Central memory CD8-positive, alpha-beta T cell (primary cell): ENCODE measurements at places on chromosomes 5 and 9.
A peak's percentile ranks its signal among the peaks of the same experiment; 100 is the strongest.

DNA sequence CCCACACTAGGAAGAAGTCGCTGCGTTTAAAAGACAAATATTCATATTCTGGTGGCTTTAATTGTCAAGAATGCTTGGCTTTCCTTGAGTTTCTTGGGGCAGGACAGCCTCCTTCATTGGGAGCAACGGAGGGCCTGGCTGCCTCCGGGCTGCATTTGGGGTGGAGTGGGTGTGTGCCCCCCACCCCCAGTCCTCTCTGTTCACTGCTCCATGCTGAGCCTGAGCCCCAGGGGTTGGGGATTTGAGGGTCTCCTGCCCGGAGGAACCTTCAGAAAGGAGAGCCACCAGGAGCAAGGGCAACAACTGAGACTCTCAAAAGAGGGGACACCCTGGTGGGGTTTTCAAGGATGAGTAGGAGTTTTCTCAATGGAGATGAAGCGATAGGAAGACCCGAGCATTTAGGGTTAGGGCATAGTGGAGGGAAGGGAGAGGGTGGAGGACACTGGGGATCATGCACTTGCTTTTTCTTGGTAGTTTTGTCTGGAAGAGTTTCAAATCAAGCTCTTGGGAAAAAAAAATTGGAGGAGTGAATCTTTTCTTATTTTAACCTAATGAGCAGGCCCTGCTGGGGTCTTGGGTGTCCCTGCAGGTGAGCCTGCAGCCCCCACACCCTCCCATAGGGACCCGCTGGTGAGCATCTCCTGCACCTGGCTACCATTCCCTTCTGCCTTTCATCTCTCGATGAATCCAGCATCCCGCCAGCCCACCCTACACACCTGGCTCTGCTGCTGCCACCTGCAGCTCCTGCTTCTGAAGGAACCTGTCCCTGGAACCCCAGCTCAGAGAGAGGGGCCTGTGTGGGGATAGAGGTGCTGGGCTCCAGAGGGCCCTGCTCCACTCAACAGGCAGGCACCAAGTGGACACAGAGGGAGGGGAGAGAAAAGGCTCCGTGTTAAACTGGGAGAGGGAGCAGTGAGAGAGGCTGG lies 4.1 kb downstream of the SLC6A19 start:
- no peaks in the 10 kb centered on the region for H3K4me1 ChIP-seq
- peaks cover 23% of the 10 kb centered on the region for H3K27me3 ChIP-seq
- no peak overlapping the region for H3K27ac ChIP-seq
- no peaks in the 10 kb centered on the region for H3K36me3 ChIP-seq
- H3K4me3 ChIP-seq: no peak overlapping the region

DNA sequence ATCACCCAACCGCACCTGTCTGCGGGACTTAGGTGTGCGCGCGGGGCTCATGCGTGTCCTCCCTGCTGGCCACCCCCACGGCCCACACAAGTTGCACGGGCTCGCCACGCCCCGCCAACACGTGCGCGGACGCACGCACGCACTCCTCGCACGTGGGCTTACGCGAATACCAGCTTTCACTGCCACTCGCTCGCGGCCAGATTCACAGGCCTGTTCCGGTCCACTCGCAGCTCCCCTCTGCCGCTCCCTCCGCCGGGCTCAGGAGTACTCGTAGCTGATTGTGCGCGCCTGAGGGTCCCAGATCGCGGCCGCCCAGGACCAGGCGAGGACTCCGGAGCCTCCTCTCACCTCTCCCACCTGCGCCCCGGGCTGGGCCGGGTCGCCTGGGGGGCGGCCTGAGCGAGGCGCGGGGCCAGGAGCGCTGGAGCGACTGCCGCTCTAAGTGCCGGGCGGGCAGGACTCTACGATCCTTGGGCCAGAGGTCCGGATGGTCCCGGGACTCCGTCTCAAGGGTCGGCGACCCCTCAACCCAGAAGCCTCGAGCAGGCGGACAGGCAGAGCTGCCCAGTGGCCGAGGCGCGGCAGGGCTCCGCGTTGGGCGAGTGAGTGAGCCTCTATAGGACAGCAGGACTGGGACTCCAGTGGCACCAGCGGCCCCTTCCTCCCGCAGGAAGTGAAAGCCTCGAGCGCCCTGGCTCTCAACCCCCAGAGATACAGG lies 3.4 kb downstream of the PCDHGC5 start:
- H3K27ac ChIP-seq: no peak overlapping the region
- H3K27me3 ChIP-seq: peaks cover 91% of the 10 kb centered on the region
- H3K36me3 ChIP-seq: peaks cover 2% of the 10 kb centered on the region

DNA sequence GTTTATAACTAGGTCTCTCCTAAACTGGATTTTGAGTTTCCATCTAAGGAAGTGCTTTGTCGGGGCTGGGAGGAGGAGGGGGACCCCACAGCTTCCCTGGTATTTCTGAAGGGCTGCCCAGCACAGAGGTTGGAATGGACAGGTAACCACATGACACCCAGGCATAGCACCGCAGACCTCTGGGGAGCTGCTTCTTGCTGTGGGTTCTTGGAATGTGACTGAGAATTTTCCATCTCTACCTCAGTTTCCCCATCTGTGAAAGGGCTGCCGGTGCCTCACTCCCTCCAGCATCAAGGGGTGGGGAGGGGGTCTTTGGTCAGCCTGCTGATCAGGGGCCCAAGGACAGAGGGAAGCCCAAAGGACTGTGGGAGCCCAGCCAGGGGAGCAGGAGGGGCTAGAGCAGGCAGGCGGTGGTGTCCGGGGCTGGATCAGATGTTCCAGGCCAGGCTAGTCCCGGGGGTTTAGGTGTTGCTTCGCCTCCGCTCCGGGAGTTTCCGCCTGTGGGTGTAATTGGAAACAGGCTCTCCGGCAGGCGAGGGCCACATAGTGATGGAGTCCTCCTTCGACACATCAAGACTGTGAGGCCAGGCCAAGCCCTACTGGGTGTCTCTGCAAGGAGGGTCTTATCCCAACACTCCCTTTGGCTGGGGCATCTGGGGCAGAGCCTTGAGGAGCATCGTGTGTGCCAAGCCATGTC lies 3.3 kb downstream of the OLFML2A start:
- H3K4me3 ChIP-seq: no peak overlapping the region
- no peak overlapping the region for H3K27ac ChIP-seq
- peaks cover 14% of the 10 kb centered on the region for H3K27me3 ChIP-seq
- peak; percentile 11 for DNase-seq

DNA sequence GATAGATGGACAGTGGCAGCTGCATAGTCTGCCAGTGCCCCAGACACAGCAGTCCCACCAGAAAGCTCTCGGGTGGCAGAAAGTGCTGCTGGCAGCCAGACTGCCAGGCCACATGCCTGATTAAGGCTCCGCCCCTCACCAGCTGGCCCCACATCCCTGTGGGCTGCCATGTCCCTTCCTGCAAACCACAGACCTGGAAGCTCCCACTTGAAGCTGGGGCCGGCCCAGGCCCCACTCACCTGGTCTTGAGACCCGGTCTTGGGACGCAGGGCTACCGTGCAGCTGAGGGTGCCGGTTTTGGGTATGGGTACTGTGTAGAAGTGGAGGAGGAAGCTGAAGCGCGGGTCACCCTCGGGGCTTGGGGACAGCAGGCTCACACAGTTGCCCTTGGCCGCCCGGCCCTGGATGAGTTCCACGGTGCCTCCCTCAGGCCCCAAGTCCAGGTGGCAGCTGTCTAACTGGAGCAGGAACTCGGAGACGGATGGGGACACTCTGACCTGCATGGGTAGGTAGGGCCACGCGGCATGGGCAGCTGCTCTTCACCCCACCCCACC lies 15.3 kb downstream of the FPGS start:
- H3K4me3 ChIP-seq: no peak overlapping the region
- no peak for DNase-seq
- peak overlapping the region; percentile 43 for H3K27ac ChIP-seq

DNA sequence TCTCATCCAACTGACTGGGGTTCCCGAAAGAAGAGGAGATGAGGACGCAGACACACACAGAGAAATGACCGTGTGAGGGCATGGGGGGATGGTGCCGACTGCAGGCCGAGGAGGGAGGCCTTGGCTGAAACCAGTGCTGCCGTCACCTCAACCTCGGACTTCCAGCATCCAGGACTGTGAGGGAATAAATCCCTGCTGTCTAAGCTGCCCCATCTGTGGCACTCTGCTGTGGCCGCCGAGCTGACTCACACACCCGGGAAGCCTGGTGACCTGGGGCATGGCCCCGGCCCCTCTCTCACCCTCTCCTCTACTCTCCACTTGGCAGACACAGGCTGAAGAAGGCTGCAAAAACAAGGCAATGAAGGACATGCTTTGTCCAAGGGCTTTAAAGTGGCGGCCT lies 4.4 kb upstream of the COL5A1 start:
- peaks cover 23% of the 10 kb centered on the region for H3K27me3 ChIP-seq
- H3K4me3 ChIP-seq: no peak overlapping the region
- H3K27ac ChIP-seq: no peak overlapping the region
- H3K4me1 ChIP-seq: no peaks in the 10 kb centered on the region
- peaks cover 1% of the 10 kb centered on the region for H3K36me3 ChIP-seq

DNA sequence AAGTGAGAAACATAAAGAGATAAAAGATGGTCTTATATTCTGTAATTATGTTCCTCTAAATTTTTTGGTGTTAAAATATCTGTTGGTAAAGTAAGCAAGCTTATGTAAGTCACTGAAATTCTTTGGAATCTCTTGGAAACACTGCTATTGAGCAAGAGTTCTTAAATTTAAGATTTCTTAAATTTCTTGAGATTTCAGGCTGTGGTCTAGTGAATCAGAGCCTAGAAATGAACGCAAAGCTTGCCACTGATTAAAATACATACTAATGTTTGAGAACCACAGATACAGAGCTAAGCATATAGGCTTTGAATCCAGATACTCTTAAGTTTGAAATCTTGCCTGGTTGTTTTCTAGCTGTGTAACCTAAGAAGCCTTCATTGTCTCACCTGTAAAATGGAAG lies 133.4 kb downstream of the TRPM3 start:
- H3K4me1 ChIP-seq: no peaks in the 10 kb centered on the region
- H3K36me3 ChIP-seq: no peaks in the 10 kb centered on the region
- no peak overlapping the region for H3K27ac ChIP-seq
- no peaks in the 10 kb centered on the region for H3K27me3 ChIP-seq
- no peak overlapping the region for H3K4me3 ChIP-seq

DNA sequence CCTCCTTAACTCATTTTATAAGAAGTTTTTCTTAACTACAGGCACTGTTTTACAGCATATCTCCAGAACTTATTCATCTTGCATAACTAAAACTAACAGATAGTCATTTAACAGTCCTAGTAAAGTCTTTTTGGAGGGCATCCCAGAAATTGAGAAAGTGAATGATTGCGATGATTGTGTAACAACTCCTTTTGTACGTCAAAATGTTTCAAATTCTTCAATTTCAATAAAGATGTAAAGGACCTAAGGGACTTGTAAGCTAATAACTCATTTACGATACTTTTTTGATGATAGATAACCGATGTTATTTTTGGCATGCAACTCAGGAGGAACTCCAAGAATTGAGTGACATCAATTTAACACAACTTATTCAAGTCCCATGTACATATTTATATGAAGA lies 42.7 kb downstream of the SVEP1 start:
- DNase-seq: no peak
- H3K4me1 ChIP-seq: no peaks in the 10 kb centered on the region
- no peak overlapping the region for H3K27ac ChIP-seq
- H3K36me3 ChIP-seq: no peaks in the 10 kb centered on the region
- H3K27me3 ChIP-seq: no peaks in the 10 kb centered on the region
- H3K4me3 ChIP-seq: no peak overlapping the region

- H3K27me3 ChIP-seq: no peaks in the 10 kb centered on the region
- no peak overlapping the region for H3K4me3 ChIP-seq
- no peaks in the 10 kb centered on the region for H3K36me3 ChIP-seq
These were observed 20.9 kb downstream of the PCSK5 start for GRCh38 chr9:75911390-75911789.

DNA sequence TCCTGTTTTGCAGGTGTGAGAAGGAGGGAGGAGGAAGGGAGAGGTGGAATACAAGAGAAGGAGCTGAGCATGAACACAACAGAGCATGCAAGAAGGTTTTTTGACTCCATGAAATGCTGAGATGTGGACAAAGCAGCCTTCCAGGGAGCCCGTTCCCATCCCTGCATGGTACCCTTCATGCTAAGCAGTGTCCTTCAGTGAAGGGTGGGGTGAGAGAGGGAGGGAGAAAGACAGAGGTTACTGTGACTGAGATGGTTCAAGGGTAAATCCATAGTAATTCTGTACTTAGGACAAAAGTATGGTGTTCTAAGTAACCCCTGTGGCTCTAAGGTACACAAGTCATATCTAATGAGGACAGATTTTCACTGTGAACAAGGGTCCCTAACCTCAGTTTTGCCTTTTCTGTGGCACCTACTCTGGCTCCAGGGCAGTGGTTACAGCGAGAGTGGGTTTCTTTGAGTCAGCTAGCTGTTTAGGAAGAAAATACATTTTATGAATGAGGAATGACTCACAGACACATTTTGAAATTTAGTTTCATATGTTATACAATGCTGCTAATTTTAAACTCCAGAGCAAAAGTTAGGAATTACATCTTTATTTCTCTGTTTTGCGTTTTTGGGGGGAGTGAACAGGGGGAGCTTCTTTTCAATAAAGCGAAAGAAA lies 184.9 kb upstream of the SLC12A2 start:
- H3K36me3 ChIP-seq: peaks cover under 1% of the 10 kb centered on the region
- DNase-seq: no peak
- peaks cover 19% of the 10 kb centered on the region for H3K27me3 ChIP-seq

- peaks cover 10% of the 10 kb centered on the region for H3K4me1 ChIP-seq
- H3K4me3 ChIP-seq: no peak overlapping the region
- no peaks in the 10 kb centered on the region for H3K27me3 ChIP-seq
- DNase-seq: peak; percentile 11
These were observed 61.0 kb downstream of the ARL15 start for GRCh38 chr5:54249210-54250028.

DNA sequence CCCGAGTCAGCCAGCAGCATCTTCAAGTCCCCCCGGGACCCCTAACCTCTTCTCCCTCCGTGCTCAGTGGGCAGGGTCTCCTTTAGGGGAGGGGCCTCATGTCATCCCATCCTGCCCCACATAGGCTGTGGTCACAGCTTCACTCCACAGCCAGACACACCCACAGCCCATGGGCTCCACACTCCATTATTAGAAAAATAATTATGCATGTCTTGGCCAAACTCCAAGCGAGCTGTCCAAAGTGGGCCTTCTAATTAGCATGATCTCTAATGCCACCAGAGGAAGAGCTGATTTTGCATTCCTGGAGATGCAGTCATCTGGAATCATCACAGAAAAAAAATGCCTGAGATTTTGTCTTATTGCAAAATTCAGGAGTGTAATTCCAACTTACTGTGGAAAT lies 418.2 kb downstream of the IRX2 start:
- no peaks in the 10 kb centered on the region for H3K4me1 ChIP-seq
- DNase-seq: no peak
- H3K36me3 ChIP-seq: peaks cover 2% of the 10 kb centered on the region
- no peaks in the 10 kb centered on the region for H3K27me3 ChIP-seq

DNA sequence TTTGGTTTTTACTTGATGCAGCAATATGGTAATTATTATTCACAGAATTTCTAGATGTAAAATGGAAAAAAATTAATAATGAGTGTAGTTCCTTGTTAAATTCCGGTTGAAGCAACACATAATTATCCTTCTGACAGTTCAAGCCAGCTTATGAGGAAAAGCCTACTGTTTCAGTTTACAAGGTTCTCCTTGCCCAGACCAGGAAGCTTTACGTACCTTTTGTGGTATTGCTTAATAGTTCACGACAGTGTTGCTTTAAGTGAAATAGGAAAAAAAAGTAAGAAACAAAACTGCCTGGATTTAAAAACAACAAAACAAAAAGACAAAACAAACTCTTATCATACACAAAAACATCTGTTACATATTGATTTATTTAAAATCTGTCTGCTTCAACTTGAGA lies 547.3 kb upstream of the C9orf72 start:
- H3K27me3 ChIP-seq: no peaks in the 10 kb centered on the region
- H3K27ac ChIP-seq: no peak overlapping the region
- DNase-seq: no peak
